ENCODE measurements at places on chromosomes 5 and 9. TPM values are rescaled to one million over a fixed set of nuclear protein-coding genes. Genes with fewer than 3 reads are reported as not detected.

DNA sequence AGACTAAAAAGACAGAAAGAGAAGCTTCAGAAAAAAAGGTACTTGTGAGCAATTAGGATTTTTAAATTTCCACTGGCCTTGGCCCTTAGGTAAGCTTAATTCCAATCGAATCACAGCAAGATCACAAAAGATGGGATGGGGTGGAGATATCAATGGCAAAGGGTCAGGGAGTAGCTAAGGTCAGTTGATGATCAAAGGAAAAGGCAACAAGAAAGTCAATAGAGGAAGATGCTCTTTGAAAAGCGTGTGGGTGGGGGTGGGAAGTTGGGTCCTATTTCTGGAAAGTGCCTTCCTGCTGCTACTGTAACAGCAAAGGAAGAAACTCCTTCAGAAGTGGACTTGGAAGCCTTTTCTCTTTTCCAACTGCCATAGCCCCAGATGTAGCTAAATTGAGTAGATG, 7.3 kb downstream of the C1QTNF3 start:
- H3K36me3 ChIP-seq: no peaks in the 10 kb centered on the region
- H3K4me3 ChIP-seq: no peak overlapping the region
- no peak overlapping the region for H3K27ac ChIP-seq
- DNase-seq: no peak
- no peaks in the 10 kb centered on the region for H3K27me3 ChIP-seq
- no peaks in the 10 kb centered on the region for H3K4me1 ChIP-seq

FOXD4 gene
- total RNA-seq: 0.23 TPM

DHFR gene
- 51.5 TPM for total RNA-seq

GRCh38 chr9:13020146-13021040, 245.6 kb downstream of the LURAP1L start:
- no peaks in the 10 kb centered on the region for H3K36me3 ChIP-seq
- H3K4me3 ChIP-seq: no peak overlapping the region
- no peak overlapping the region for H3K27ac ChIP-seq
- no peak for DNase-seq
- H3K4me1 ChIP-seq: no peaks in the 10 kb centered on the region

GALT gene
- total RNA-seq: 42.5 TPM
